ENCODE measurements at places on chromosomes 1 and 21. TPM values are rescaled to one million over a fixed set of nuclear protein-coding genes. Genes with fewer than 3 reads are reported as not detected.

DNA sequence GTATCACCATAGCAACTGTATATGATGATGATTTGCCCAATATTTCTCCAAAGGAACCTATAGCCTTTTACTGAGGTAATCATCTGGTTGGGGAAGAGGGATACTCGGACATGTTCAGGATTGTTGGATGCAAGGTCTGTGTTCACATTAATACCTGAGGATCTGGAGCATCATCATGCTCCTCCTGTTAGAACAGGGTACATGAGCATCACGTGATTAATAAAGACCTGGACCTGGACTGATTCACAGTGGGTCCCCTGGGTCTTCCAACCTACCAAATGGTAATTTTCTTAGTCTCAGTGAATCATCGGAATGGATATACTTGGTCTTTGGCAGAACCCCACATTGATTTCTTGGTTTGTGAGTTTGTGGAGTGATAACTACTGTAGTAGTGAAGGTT lies 45.6 kb upstream of the ZBTB18 start:
- no peaks in the 10 kb centered on the region for H3K27me3 ChIP-seq
- no peaks in the 10 kb centered on the region for H3K36me3 ChIP-seq
- no peak overlapping the region for H3K4me3 ChIP-seq
- no peaks in the 10 kb centered on the region for H3K4me1 ChIP-seq
- no peak overlapping the region for H3K27ac ChIP-seq

DNA sequence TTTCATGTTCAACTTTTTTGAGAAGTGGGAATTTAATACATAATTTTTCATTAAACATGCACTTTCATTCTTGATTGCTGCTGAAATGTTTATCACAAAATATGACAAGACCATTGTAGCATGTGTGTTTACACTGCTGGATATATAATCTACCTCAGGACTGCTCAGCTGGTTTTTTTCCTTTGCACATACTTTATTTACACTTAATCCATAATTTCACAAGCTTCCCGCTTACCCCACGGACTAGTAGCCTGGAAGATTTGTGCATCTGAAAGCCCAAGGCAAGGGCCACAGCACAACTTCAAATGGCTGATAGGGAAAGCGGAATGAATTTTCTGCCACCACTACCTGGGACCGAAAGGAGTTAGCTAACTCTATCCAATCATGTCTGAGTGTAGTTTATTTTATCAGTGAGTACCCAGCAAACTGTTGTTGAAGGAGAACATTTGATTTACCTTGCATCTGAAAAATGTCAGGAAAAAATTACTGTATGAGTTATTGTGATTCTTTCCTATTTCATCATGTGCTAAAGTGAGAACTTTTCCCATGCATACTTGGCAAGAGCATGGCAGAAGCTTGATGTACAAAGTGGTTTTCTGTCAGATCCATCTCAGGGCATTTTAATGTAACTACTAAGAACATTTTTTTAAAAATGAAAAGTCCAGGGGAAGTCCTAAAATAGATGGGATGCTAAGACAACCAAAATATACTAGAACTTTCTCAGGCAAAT lies 558.2 kb upstream of the USP24 start:
- H3K4me3 ChIP-seq: no peak overlapping the region
- no peak overlapping the region for H3K27ac ChIP-seq
- no peaks in the 10 kb centered on the region for H3K4me1 ChIP-seq
- no peak for DNase-seq

GRCh38 chr1:91502672-91503184 lies 2.1 kb downstream of the CDC7 start:
- peaks cover 1% of the 10 kb centered on the region for H3K36me3 ChIP-seq
- no peaks in the 10 kb centered on the region for H3K27me3 ChIP-seq

GJC2 gene
- 0.43 TPM for total RNA-seq

DNA sequence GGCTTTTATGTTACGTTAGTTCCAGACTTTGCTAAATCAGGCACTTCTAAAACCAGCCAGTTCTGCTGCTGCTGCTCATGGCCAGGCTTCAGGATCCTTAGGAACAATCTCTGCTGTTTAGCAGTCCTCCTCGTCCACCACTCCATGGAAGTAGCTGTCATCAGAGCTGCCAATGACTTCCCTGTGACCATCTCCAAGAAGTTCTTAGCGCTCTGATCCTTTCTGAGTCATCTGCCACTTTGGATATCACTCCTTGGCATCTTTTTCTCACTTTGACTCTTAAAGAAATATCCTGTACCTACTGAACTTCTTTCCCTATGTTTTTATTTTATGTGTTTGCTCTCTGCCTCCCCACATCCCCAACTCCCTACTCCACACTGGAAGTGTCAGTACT lies 14.7 kb upstream of the IRF2BP2 start:
- H3K36me3 ChIP-seq: no peaks in the 10 kb centered on the region
- H3K27me3 ChIP-seq: no peaks in the 10 kb centered on the region
- peaks cover 23% of the 10 kb centered on the region for H3K4me1 ChIP-seq
- H3K27ac ChIP-seq: no peak overlapping the region

DNA sequence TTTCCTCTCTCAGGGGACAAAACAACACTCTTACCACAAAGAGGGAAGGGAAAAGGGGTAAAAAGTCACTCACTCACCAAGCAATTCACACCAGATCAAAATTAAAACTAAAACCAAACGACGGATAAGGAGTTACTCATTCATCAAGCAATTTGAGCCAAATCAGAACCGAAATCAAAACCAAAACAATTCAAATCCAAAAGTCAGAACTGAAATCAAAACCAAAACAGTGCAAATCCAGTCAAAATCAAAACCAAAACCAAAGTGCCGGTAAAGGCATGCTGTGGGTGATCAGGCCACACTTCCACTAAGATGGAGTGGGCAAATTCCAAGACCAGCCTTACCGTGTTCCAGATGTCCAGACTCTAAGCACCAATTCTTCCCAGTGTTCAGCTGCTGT lies 717.9 kb downstream of the AMY1C start:
- no peak overlapping the region for H3K4me3 ChIP-seq
- DNase-seq: no peak
- no peaks in the 10 kb centered on the region for H3K36me3 ChIP-seq
- H3K27ac ChIP-seq: no peak overlapping the region

GRCh38 chr1:239763850-239764249 lies 327.8 kb upstream of the FMN2 start:
- H3K36me3 ChIP-seq: no peaks in the 10 kb centered on the region
- H3K27me3 ChIP-seq: no peaks in the 10 kb centered on the region
- DNase-seq: no peak
- H3K4me1 ChIP-seq: peaks cover 11% of the 10 kb centered on the region
- no peak overlapping the region for H3K27ac ChIP-seq
- H3K4me3 ChIP-seq: no peak overlapping the region

- H3K27me3 ChIP-seq: no peaks in the 10 kb centered on the region
- DNase-seq: no peak
- no peak overlapping the region for H3K27ac ChIP-seq
- H3K4me1 ChIP-seq: peaks cover 5% of the 10 kb centered on the region
- no peak overlapping the region for H3K4me3 ChIP-seq
- no peaks in the 10 kb centered on the region for H3K36me3 ChIP-seq
Observed at GRCh38 chr1:200922406-200922805, 27.7 kb downstream of the INAVA start.

- H3K27ac ChIP-seq: no peak overlapping the region
- no peaks in the 10 kb centered on the region for H3K36me3 ChIP-seq
- no peak overlapping the region for H3K4me3 ChIP-seq
- no peaks in the 10 kb centered on the region for H3K4me1 ChIP-seq
- no peak for DNase-seq
Observed at GRCh38 chr1:215345766-215346165, 221.3 kb upstream of the KCTD3 start.

GRCh38 chr1:187665483-187665882 lies 836.7 kb downstream of the PLA2G4A start:
- DNase-seq: no peak
- H3K27me3 ChIP-seq: no peaks in the 10 kb centered on the region
- H3K4me1 ChIP-seq: no peaks in the 10 kb centered on the region
- no peak overlapping the region for H3K4me3 ChIP-seq
- H3K36me3 ChIP-seq: no peaks in the 10 kb centered on the region
- no peak overlapping the region for H3K27ac ChIP-seq

CA6 gene
- not detected for total RNA-seq

- H3K4me1 ChIP-seq: no peaks in the 10 kb centered on the region
- H3K36me3 ChIP-seq: no peaks in the 10 kb centered on the region
- no peaks in the 10 kb centered on the region for H3K27me3 ChIP-seq
- no peak overlapping the region for H3K4me3 ChIP-seq
- DNase-seq: peak; percentile 5
Observed at GRCh38 chr21:38075833-38076587, 159.8 kb upstream of the KCNJ6 start.

Data from SJCRH30 (cell line).